ENCODE measurements at places on chromosomes 2 and 18. TPM values are rescaled to one million over a fixed set of nuclear protein-coding genes. Genes with fewer than 3 reads are reported as not detected.

TUBA4B gene
- total RNA-seq = 0.33 TPM

ALPG gene
- 0.22 TPM for total RNA-seq

SLC5A7 gene
- total RNA-seq = not detected

CRYBA2 gene
- not detected for total RNA-seq

ST8SIA5 gene
- total RNA-seq = not detected

C1QL2 gene
- 0.28 TPM for total RNA-seq

SOWAHC gene
- total RNA-seq = 13.5 TPM

NYAP2 gene
- not detected for total RNA-seq

RIT2 gene
- total RNA-seq = not detected

All from A549 treated with ZK216348 at 1 μM for 4 hours (cell line).